ENCODE measurements at places on chromosomes 3 and 15.

DNA sequence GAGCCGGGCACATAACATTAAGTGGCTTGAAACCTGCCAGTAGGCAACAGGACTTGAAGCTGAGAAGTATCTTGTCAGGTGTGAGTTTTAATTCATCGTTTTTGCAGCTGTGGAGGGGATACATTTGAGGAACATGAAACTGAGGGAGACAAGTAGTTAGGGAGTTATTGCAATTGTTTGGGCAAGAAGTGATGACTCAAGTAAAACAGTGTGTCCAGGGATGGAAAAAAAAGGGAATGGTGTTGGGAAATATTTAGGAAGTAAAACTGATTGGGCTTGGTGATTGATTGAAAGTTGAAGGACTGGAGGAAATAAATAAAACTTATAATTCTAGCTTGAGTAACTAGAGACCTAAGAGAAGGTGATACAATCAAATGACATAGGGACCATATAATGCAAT, 85.5 kb downstream of the NCEH1 start:
- no peak for DNase-seq

DNA sequence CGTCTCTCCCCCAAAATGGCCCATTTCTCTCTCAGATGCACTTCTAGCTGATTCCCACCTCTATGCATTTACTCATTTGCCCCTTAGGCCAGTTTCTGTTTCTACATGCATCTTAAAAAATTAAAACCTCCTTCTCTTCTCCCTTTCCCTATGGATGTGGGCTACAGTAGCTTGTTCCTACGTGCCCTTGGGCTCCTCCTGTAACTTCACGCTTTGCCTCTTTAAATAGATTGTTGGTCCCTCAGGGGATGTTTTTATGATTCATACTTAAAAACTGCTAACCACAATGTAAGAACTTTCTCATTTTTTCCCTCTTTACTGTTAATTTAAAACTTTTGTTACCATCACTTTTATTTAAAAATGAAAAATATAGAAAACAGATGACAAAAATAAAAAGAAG, 185.6 kb upstream of the MRPL3 start:
- DNase-seq = no peak

DNA sequence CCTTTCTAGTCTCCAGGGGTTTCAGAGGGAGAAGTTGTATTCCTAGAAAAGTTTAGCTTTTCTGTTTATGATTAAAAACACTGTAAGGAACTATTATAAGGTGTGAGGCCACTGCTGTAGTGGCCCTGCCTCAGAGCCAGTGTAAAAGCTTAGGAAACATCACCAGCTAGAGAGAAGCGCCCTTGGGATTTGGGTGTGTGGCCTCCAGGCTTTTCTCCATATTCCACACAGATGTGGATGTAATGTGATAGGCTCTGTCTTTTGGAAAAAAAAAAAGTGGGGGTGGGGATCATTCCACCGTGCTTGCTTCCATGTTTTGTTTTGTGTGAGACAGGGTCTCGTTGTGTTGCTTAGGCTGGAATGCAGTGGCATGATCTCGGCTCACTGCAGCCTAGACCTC, 13.9 kb downstream of the SEC61A1 start:
- no peak for DNase-seq

DNA sequence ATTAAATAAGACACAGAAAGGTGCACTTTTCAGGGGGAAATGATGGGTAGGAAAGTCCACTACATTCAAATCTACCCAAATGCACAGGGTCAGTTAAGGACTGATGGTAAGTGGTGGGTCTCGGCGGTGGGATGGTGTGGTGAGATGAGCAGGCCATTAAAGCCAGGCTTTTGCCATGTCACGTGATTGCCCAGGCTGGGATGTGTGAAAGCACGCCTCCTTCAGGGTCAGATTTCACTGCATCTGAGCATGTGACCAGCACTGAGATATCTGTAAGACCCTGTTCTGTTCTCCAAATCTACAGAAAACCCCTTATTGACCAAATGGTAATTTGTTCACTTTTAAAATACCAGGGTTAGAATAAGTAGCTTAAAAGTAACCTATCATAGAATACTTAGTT, 301.5 kb downstream of the MEX3B start:
- DNase-seq = no peak

- no peak for DNase-seq
Observed at GRCh38 chr3:163971861-163972260, 1106.4 kb downstream of the SI start.

DNA sequence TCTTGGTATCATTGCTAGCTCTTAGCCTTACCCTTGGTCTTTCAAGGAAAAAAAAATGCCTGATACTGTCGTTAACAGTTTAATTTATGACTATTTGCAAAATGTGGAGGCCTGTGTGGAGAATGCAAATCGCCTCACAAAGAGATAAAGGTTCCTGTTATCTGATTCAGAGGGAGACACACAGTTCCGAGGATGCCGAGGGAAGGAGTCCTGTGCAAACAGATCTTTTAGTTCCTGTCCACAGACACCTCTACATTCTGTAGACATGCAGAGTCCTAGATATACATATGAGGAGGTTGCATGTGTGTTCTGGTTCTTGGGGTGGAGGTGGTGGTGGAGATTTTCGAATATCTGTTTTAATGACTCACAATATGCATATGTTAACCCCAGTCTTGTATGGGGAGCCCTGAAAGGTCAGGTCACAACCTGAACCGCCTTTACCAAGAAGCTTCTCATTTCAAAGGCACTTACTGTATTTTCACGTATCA, 5.7 kb downstream of the NR2F2 start:
- no peak for DNase-seq

All from stimulated activated CD4-positive, alpha-beta T cell treated with anti-CD3 and anti-CD28 coated beads, TNF-alpha, amount 100 ng/mL, for 4 hours (primary cell).